ENCODE measurements at places on chromosomes 4 and X.

DNA sequence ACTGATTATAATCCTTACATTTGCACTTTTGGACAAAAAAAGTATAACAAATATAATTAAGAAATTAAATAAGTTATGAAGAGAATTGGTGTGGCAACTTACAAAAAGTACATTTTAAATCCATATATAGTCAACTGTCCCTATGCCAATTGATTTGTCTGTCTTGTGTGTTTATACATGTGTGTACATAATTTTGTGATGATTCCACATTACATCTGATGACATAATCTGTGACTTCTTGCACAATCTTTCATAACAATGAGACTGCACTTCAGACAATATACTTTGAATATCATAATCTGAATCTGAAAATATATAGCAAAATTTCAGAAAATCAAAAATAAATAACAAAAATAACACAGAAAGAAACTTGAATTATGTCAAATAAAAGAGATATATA is 953.4 kb downstream of the FAT4 start:
- no peak for DNase-seq

GRCh38 chr4:2651546-2651945 is 104.6 kb downstream of the TNIP2 start:
- no peak for DNase-seq

DNA sequence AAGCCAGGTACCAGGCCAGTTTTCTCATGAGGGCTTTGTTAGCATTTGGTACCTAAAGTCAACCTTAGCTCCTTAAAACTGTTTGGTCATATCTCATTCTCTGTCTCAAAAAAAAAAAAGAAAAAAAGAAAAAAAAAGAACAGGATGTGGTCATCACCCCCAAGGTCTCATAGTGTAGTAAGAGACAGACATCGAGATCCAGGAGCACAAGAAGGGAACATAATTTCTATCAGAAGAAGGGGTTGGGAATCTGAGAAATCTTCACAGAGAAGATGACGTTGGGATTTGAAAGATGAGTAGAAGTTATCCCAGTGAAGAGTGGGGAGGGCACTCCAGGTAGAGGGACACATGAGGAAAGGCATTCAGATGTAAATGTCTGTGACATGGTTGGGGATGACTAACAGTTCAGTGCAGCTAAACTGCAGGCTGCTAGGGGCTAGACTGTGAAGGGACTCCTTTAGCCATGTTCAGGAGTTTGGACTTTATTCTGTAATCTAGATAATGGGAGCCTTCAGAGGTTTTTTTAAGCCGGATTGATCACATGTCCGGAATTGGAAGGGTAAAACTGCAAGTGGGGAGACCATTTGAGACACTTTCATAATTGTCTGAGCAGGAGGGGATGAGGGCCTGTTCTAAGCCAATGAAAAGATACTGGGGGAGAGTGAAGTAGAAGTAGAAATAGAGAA is 26.9 kb upstream of the GJB1 start:
- DNase-seq, result no peak

- DNase-seq, result no peak
Observed at GRCh38 chrX:48516285-48516684, 5.3 kb upstream of the EBP start.

- peak; percentile 7 for DNase-seq
Observed at GRCh38 chrX:118459494-118459893, 36.1 kb upstream of the DOCK11 start.

- DNase-seq, result no peak
Observed at GRCh38 chr4:36010397-36010929, 233.9 kb downstream of the ARAP2 start.

- DNase-seq, result no peak
Observed at GRCh38 chr4:183508697-183509335, 4.0 kb downstream of the ING2 start.

- no peak for DNase-seq
Observed at GRCh38 chr4:186348433-186348832, 82.4 kb downstream of the F11 start.

Measured in NCI-H1436 treated with DMSO at 0.1 percent for 48 hours (cell line).